GM10248 (cell line): ENCODE measurements at places on chromosomes 13 and 19.

DNA sequence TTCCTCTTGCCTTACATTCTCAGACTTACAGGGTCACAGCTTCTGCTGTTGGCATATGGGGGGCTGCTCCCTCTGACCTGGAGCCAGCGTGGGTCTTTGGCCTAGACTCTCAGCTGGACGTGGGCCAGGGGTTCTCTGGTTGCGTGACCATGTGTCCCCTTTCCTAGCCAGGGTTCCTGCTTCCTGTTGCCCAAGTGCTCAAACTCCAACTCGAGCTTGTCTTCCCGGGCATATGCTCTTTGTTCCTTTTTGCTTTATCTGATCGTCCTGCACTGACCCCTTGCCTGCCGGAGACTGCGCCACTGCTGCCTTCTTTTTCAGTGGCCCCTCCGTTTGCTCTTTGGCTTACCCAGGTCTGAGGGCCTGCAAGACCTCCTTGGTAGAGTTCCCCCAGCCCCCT is 25.3 kb upstream of the GPR183 start:
- DNase-seq, result no peak

DNA sequence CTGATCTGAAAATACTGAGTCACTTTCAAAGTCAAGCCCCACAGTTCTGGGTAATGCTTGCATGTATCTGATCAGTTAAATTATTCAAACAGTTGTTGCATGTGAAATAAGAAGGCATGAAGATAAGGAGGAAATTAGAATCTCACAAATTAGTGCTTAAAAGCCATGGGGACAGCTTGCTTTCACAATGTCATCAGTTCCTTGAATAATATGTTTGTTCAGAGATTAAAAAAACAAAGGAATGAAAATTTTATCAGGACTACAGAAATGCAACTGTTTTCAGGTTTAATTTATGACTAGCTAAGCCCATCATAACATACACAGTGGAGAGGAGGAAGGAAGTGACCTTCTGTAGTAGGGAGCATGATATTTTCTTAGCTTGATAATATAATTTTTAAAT is 150.1 kb downstream of the OXGR1 start:
- no peak for DNase-seq

DNA sequence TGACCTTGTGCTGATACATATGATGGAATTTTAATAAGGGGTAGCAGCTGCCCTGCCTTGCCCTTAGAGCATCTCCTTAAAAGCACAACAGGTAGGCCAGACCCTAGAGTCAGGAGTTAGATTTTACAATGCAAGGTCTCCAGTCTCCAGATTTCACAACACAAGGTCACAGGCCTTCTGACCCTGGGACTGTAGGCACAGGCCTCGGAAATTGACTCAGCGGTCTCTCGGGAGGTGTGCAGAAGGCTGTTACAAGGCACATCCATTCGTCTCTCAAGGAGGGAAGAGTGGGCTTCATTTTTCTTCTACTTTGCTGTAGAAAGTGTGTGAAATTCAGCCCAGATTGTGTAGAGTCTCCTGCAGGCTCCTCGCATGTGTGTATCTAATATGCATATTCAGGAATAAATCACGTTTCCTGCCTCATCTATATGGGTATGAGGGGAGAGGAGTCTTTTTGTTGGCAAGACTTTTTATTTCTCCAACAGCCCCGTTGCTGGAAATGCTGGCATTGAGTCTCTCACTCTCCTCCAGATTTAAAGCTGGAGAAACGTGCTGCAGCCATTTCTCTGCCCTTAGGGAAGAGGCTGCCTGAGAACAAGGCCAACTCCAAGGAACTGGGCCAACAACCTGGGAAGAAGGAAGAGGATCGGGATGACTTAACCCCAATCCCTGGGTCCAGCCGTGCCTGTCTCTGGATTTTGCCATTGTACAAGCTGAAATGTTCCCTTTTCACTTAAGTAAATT is 24.5 kb downstream of the UQCRFS1 start:
- no peak for DNase-seq

GRCh38 chr19:4521170-4521887 is 3.0 kb upstream of the PLIN4 start:
- no peak for DNase-seq

DNA sequence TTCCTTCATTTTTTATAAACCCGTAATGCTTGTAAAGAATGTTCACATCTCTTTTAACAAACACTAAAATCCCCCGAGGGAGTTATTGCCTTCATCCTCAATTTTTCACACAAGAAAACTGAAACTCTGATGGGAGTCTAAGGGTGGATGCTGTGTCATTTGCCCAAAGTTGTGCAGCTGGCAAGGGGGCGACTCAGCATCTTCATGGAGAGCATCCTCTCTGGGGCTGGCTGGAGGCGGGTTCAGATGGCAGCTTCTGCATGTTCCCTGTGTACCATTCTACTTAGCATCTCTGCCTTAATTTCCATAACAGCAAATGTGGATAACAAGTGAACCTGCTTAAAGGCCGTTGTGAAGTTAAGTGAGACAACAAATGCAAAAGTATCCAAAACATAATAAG is 256.4 kb downstream of the IRS2 start:
- DNase-seq, result no peak

- DNase-seq, result no peak
Observed at GRCh38 chr13:84096216-84096615, 213.9 kb upstream of the SLITRK1 start.

GRCh38 chr13:27476943-27477703 is 26.8 kb upstream of the MTIF3 start:
- peak; percentile 57 for DNase-seq

GRCh38 chr13:58994777-58995176 is 1169.0 kb downstream of the DIAPH3 start:
- no peak for DNase-seq

DNA sequence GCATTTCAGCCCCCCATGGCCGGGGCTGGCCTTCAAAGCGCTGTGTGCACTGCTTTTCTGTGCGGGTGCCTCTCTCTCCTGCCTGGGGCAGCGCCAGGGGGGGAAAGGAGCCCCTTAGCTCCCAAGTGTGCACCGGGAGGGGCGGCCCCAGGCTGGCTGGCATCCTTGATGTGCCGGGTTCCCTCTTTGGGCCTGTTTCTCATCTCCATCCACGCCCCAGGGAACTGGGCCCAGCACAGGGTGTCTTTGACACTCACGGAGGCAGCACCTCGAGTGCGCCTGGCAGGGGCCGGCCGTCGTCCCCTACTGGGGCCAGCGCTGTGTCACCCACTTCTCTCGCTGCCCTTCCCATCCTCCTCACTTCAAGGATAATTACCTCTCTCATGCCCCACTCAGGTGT is 324.3 kb downstream of the TEX29 start:
- DNase-seq, result no peak

GRCh38 chr13:77047649-77048343 is 20.8 kb upstream of the FBXL3 start:
- no peak for DNase-seq

- DNase-seq, result no peak
Observed at GRCh38 chr19:50309396-50310125, 19.6 kb downstream of the KCNC3 start.

- DNase-seq, result no peak
Observed at GRCh38 chr13:58329746-58330145, 698.2 kb downstream of the PCDH17 start.

DNA sequence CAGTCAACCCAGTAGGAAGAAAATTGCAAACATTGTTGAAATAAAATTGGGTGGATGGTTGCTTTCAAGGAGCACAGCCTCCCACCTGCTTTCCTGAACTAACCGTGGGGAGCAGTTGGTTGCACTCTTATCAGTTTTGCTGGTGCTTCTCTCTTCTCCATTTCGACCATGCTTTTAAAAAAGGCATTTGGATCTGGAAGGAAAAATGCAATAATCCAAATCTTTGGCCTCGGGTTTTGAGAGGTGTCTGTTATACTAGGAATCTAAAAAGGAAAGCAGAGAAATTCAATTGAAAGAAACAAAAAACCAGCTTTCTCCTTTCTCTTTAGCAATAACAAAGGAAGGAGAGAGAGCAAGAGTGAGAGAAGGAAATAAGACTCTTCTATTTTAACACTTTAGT is 113.6 kb upstream of the ARGLU1 start:
- no peak for DNase-seq

- no peak for DNase-seq
Observed at GRCh38 chr13:74246487-74246886, 112.3 kb upstream of the KLF12 start.

GRCh38 chr19:2495651-2496316 is 19.9 kb downstream of the GADD45B start:
- DNase-seq, result no peak

DNA sequence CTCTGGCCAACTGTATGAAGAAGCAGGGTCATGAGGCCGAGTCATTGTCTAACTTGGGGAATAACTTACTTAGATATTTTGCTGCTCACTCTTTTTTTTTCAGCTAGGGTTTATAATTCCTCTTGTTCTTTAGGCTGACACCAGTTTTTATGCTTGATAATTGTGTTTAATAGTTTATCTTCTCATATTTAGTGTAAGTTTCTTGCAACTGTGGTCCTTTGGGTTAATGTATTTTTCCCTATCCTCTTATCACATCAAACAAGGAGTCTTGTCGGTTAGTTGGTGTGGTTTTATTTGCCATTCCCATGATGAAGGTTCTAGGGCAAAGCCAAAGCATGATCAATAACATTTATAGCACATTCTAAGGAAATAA is 204.6 kb downstream of the NUFIP1 start:
- no peak for DNase-seq

GRCh38 chr13:70529652-70530051 is 421.4 kb upstream of the KLHL1 start:
- no peak for DNase-seq

DNA sequence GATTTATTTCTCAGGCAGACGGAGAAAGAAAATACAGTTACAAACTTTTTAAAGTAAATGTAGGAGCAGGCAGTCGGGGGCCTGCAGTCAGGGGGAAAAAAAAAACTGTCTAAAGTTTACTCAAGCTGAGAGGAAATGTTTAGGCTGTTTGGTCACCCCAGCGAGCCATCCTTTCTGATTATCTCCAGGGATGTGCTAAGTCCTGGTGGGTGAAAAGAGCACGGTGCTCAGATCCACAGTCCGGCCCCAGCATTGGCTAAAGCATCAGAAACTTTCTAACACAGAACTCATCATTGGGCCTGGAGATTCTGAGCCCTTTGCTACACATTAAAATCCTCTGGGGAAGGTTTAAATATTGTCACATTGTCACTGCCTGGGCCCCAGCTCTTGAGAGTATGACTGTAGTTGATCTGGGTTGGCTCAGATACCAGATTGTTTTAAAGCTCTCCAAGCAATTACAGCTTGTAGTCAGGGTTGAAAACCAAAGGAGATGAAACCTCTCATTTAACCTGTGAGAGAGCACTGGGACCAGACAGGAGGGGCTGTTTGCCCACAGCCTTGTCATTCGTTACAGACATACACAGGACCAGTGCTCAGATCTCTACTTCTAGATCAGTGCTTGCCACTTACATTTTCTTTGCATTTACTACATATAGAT is 131.1 kb upstream of the HTR2A start:
- no peak for DNase-seq
